ENCODE measurements at places on chromosomes 4 and X.

- DNase-seq: peak; percentile 16
These were observed 25.2 kb downstream of the P2RY8 start for GRCh38 chrX:1511829-1512228.

DNA sequence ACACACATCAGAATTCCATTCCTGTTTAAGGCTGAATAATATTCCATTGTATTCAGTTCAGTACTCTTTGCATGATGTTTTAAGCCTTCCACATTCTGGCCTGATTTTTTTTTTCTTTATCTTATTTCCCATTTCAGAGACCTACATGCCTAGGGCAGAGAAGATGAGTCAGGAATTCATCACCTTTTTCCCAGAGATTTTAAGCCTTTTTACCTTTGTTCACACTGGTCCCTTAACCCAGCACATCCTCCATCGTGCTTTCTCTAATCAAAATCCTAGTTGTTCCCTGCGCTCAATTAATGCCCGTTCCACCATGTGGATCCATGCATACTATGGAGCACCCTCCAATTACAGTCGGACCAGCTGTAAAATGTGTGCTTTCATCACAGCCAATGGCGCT lies 245.1 kb downstream of the DHX15 start:
- DNase-seq: no peak

DNA sequence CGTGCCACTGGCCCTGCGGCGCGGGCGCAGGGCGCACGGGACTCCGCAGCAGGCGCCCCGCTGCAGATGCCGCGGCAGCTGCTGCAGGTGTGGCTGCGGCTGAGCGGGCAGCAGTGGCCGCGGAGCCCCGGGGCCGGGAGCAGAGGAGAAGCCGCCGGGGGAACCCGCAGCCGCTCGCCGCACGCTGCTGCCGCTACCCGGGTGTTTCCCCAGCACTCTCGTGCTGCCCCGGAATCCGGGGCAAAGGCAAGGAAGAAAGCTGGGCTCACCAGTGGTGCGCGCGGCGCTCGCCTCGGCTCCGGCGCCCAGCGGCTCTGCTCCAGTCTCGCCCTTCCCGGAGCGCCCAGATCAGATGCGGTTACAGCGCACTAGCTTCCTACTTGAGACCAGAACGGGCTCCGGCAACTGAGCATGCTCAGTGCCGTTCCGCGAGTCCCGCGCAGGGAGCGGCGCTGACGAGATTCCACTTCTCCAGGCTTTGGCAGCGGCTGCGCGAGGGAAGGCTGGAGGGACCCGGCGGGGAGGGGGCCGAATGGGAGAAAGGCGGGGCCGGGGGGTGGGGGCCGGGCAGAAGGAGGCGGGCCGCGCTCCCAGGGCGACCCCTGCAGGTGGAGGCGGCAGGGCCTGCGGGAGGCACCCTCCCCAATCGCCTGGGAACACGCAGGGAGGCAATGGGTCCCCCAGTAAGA lies at the start of gene APBB2:
Gene APBB2 (minus strand): TSS at position 407 of the 689 bp plus-strand sequence. CDS start 181,288 bp downstream, outside the sequence.
- peak; percentile 53 for DNase-seq

- no peak for DNase-seq
These were observed 56.8 kb downstream of the RBPJ start for GRCh38 chr4:26377328-26378311.

DNA sequence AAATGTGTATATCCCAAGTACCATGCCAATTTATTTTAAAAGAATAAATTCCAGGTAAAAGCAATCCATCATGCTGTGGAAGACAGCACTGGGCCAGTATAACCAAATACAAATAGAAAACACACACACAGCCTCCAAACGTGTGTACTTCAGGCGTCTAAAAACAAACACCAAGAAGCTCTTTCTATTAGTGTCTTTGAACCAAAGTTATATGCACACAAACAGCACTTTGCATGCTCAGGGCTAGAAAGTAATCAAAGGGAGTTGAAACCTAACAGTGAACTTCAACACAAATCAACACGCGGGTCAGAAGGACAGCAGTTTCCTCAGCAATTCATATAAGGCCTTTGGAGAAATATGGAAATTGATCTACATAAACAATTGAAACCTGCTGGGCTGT lies 15.4 kb downstream of the GASK1B start:
- DNase-seq: no peak

DNA sequence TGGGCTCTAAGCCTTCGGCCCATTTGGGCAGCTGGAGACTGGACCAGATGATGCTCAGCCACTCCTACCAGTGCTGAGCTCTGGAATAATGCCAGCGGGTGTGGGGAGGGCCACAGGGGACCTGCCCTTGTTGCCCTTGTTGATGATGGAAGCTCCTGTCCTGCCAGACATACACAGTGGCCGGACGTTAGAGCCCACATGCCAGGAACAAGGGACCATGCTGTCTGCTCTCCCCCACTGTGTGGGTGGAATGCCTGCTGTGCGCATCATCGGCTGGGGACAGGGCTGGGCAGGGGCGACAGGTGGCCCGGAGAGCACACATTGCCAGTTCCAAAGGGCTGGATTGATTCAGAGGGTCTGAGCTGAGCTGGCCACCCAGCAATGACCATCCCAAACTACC lies 2.0 kb downstream of the ABLIM2 start:
- no peak for DNase-seq

DNA sequence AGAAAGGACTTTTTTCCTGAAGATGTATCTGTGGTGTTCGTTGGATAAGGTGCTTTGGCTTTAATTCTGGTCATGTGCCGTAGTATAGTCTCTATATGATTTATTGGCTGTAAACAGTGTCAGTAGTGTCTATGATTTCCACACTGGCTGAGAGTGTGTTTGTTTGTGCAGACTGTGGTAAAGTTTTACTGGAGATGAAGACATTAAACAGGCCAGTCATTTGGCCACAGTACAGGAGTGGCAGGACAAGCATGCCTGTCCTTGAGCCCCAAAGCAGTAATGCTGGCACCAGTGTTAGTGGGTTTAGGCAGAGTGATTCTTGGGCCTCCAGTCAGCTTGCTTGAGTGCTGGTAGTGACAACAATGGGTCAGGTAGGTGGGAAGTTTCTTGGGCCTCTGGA lies 1023.9 kb upstream of the GRID2 start:
- DNase-seq: no peak

- no peak for DNase-seq
These were observed 37.0 kb downstream of the FGF2 start for GRCh38 chr4:122863639-122864038.

GRCh38 chr4:120018786-120019185 lies 47.9 kb downstream of the MAD2L1 start:
- DNase-seq: no peak

DNA sequence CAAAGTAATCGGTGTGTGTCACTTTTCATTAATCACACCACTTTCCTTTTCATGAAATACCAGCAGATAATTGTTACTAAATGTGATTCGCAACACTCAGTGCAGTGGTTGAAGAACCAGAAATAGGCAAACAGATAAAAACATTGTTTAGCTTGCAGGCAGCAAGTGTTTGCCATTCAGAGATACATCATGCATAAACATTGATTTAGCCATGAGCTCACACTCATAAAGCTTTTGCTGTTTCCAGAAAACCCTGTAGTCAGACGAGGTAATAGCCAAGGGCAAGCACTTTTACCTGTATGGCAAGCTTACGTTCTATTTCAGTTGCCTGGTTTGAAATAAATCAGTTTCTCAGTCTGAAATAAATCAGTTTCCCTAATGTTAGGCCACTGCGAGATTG lies 542.0 kb upstream of the TENM3 start:
- DNase-seq: no peak

- no peak for DNase-seq
These were observed 27.3 kb upstream of the FBXW7 start for GRCh38 chr4:152563209-152563608.
